ENCODE measurements at places on chromosomes 1 and 21. TPM values are rescaled to one million over a fixed set of nuclear protein-coding genes. Genes with fewer than 3 reads are reported as not detected.

- no peak for DNase-seq
Observed at GRCh38 chr1:115409094-115410015, 71.3 kb upstream of the NGF start.

PPT1 gene
- total RNA-seq = 49.5 TPM

EXTL2 gene
- 4.6 TPM for total RNA-seq

GRCh38 chr1:111720274-111720976, 18.8 kb downstream of the INKA2 start:
- no peak for DNase-seq

S100A7A gene
- total RNA-seq = not detected

GRCh38 chr21:44636209-44637017, 743 bp upstream of the KRTAP10-10 start:
- DNase-seq = no peak

DNA sequence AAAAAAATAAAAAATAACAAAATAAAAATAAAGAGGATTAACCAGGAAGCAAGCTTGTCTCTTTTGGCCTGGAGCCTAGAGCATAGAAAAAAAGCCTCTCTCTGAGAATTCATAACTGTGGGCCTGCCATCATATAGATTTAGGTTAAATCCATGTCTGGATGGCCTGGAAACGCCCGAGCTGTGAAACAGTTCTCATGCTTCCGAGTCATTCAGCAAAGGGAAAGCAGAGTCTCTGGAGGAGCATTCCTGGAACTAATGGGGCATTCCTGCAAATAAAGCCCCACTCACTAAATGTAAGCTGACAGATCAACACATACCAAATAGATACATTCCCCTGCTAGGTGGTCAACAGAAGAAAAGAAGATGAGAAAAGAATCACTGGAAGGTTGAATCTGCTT, 75.8 kb upstream of the GNG4 start:
- no peak for DNase-seq

GRCh38 chr1:3789421-3790300, 6.6 kb downstream of the LRRC47 start:
- no peak for DNase-seq

TIE1 gene
- total RNA-seq = not detected

GRCh38 chr1:46044116-46044515, 88.3 kb downstream of the PIK3R3 start:
- DNase-seq = no peak

S100A14 gene
- not detected for total RNA-seq

All from Karpas-422 (cell line).